ENCODE measurements at places on chromosomes 6 and 20. TPM values are rescaled to one million over a fixed set of nuclear protein-coding genes. Genes with fewer than 3 reads are reported as not detected.

DNA sequence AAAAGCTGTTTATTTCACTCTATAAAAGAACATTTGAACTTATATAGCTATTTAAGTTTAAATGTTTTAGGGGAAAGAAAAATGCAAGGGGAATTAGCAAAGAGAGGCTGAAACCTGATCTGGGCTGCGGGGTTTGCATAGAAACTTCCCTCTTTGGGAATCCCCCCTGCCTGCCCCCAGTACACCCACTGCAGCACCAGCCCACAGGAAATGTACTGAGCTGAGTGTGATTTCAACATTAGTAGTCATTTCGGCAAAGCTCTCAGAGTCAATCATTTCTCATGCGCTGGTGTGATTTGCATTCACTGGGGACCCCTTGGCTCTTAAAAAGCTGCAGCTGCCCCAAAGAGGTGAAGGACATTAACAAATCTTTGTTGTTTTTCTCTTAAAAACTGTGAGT lies 859.4 kb downstream of the MAFB start:
- no peak for DNase-seq
- H3K4me3 ChIP-seq, result no peak overlapping the region
- no peaks in the 10 kb centered on the region for H3K36me3 ChIP-seq
- H3K4me1 ChIP-seq, result no peaks in the 10 kb centered on the region
- no peaks in the 10 kb centered on the region for H3K27me3 ChIP-seq

Gene SMOC2
- 10.2 TPM for total RNA-seq

Gene SKIC2
- total RNA-seq, result 77.4 TPM

GRCh38 chr6:145292066-145292465 lies 443.3 kb downstream of the EPM2A start:
- H3K4me3 ChIP-seq, result no peak overlapping the region
- no peaks in the 10 kb centered on the region for H3K27me3 ChIP-seq
- H3K4me1 ChIP-seq, result no peaks in the 10 kb centered on the region
- no peak overlapping the region for H3K27ac ChIP-seq
- DNase-seq, result no peak

Gene ATG5
- total RNA-seq, result 21.7 TPM

DNA sequence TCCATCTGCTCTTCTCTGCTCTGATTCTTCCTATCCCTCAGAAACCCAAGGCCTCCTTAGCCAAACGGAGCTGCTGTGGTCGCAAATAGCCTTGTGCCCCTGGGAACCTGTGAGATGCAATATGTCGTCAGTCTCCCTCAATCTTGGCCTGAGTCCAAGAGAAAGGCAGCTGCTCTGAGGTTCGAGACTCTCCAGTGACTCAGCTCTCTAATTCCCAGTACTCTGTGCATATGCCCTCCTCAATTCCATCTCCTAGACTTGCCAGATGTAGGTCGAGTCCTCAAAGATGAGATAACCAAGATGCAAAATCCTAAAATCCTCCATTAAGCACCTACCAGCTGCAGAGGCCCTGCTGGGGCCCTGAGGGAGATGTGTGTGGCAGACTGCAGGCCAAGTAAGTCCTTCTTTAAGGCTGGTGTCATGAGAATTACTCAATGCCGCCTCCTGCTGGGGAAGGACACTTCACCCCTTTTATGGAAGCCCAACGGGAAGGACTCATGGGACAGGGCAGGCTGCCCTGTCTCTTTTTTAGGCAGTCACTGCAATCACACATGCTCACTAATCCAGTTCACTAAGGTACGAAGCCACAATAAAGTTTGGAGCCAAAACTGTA lies 28.5 kb downstream of the C6orf15 start:
- H3K4me1 ChIP-seq, result no peaks in the 10 kb centered on the region
- H3K36me3 ChIP-seq, result no peaks in the 10 kb centered on the region
- peak; percentile 44 for DNase-seq
- no peak overlapping the region for H3K27ac ChIP-seq

DNA sequence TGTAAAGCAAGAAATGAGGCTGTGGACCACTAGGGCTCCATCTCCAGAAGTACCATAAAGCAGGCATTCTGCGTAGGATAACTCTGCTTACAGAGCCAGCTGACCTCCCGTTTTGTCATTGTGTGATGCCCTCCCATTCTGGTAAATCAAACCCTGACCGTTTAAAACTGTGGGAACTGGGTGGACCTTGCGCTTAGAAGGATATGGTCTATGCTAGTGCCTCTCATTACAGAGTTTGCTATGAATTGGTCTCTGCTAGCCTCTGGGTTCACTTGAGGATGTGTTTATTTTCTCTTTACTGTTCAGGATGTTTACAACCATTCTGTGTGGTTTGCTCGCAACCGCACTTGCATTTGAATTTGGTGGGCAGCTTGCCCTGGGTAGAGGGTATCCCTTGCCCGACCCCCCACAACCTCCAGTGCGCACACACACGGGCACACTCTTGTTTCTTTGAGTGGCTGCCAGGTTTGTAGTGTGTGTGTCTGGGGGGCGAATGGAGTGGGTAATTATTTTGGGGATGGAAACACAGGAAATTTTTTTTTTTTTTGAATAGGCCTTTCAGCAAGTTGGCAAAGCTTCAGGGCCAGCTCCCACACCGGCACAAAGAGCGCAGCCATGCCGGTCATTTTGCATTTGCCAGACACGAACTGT lies 198.3 kb downstream of the JARID2 start:
- no peak for DNase-seq
- H3K4me1 ChIP-seq, result peaks cover 8% of the 10 kb centered on the region
- H3K4me3 ChIP-seq, result no peak overlapping the region
- H3K36me3 ChIP-seq, result no peaks in the 10 kb centered on the region
- peak overlapping the region; percentile 15 for H3K27ac ChIP-seq

DNA sequence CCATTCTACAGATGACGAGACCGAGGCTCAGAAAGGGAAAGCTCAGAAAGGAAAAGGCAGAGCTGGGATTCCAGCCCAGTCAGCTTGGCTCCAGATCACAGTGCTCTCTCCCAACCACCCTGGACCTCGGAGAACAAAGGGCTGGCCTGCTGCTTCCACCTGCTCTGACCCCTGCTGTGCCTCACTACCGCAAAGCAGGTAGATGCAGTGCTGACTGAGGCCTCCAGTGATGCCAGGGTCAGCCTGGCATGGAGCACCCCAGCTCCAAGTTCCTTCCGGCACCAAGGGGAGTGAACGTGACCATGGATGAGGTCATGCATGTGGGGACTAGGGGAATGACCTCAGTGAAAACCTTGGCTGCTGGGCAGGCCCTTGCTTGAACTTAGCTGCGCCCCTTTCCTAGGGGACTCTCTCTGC lies 20.7 kb upstream of the TLDC2 start:
- no peaks in the 10 kb centered on the region for H3K36me3 ChIP-seq
- no peak for DNase-seq
- no peaks in the 10 kb centered on the region for H3K27me3 ChIP-seq
- H3K4me3 ChIP-seq, result no peak overlapping the region
- H3K4me1 ChIP-seq, result peaks cover 39% of the 10 kb centered on the region

- H3K27me3 ChIP-seq, result peaks cover 10% of the 10 kb centered on the region
- DNase-seq, result no peak
- H3K36me3 ChIP-seq, result no peaks in the 10 kb centered on the region
- no peaks in the 10 kb centered on the region for H3K4me1 ChIP-seq
- no peak overlapping the region for H3K27ac ChIP-seq
Observed at GRCh38 chr6:105069821-105070445, 109.9 kb downstream of the POPDC3 start.

Gene HLA-DMA
- 1.4 TPM for total RNA-seq

Data from transverse colon (tissue), 4 donors.